ENCODE measurements at places on chromosomes 7 and 10. TPM values are rescaled to one million over a fixed set of nuclear protein-coding genes. Genes with fewer than 3 reads are reported as not detected.

IFIT2 gene
- total RNA-seq, result 8.7 TPM

LRMDA gene
- 97.9 TPM for total RNA-seq

PRDX3 gene
- 193 TPM for total RNA-seq

EEF1AKMT2 gene
- total RNA-seq, result 10.6 TPM

CLIP2 gene
- 8.7 TPM for total RNA-seq

ELFN1 gene
- total RNA-seq, result 13.6 TPM

DNAJC12 gene
- 3.3 TPM for total RNA-seq

MUC3A gene
- total RNA-seq, result 0.14 TPM

DNA sequence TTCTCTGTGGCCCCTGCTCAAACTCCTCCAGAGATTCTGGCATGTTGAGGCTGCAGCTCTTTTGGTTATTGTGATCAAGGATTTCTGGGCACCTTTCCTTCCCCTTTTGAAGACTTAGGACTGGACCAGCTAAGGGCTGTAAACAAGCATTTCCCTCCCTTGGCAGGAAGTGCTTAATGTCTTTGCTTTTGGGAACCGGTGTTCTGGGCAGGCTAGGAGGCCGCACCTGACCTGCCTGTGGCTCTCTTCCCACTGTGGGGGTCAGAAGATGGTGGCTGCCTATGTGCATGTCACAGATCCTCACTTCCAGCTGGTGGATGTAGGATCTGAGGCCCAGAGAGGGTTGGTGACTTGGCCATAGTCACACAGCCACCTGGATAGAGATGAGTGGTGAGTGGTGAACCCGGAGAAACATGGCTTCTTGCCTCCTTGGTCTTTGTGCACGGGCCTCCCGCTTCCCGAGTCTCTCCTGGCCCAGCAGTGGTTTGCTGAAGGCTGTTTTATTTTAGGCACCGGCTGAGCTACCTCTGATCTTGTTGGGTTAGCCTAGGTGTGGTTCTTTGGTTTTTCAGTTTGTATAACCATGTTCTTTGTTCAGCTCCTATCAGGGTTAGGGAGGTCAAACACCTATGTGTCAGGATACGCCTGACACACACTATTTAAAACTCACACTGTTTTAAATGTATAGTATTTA is 82.0 kb downstream of the GRK5 start:
- DNase-seq, result peak; percentile 69

GRCh38 chr7:4260867-4261600 is 421.1 kb upstream of the FOXK1 start:
- no peak for DNase-seq

- no peak for DNase-seq
Observed at GRCh38 chr7:139481364-139481763, 2.1 kb downstream of the KLRG2 start.

DNA sequence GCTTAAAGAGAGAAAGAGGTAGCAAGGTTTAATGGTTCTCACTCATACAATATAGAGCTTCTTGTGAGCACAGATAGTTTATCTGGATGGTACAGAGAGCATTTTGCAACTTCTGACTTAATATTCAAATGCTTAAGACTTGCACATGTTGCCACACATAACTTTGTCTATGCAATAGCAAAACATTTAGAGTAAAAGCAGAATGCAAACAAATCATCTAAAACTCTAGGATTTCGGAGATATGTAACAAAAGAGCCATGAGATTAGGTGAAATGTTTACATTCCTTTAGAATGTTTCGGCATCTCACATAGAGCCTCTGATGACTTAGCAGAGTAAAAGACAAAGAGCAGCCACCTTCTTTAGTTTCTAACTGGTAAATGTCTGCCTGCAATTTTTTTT is 717.1 kb upstream of the LRRN3 start:
- DNase-seq, result no peak

GRCh38 chr10:25627606-25628005 is 306.4 kb upstream of the MYO3A start:
- DNase-seq, result no peak

GRCh38 chr7:38541440-38541839 is 89.7 kb downstream of the AMPH start:
- no peak for DNase-seq

DNA sequence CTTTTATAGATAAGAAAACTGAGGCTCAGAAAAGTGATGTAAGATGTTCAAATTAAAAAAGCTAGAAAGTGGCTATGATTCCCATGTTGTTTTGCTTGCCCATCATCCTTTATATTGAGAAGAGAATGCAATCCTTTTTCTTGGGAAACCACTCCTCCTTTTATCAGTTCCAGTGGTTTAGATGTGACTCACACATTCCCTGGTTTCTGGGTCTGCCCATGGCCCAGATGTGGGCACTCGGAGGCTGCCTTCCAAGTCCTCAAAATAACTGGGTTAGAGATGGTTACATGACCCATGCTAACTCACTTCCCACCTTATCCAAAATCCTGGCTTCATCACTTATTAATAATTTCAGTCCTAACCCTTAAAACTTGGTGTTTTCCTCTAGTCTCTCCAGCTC is 550.0 kb downstream of the MDFIC start:
- DNase-seq, result no peak

DNA sequence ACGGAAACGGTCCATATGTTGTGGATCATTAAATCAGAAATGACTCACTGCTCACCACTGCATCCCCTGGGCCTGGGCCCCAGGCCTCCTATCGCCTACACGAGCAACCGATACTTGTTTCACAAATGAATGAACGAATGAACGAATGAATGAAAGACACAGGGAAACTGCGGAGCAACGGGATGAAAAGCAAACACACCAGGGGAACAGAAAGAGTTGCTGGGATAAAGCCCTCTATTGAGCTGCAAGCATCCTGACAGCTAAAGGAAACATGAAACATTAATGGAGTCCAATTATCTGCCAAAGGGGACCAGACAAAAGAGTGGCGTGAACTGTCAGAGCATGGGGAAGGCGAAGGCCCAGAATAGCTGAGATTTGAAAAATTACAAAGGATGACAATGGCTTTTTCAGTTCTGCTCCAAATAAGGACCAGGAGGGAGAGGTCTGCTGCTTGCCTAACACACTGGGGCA is 92.1 kb downstream of the GRB10 start:
- no peak for DNase-seq

- no peak for DNase-seq
Observed at GRCh38 chr7:41592236-41592635, 110.7 kb downstream of the INHBA start.

- DNase-seq, result no peak
Observed at GRCh38 chr7:27703181-27703580, 36.8 kb upstream of the TAX1BP1 start.

GRCh38 chr10:86013568-86013967 is 353.0 kb downstream of the GRID1 start:
- DNase-seq, result no peak

Data from right cardiac atrium (tissue), 5 donors.